ENCODE measurements at places on chromosomes 11 and 22.

- no peak for DNase-seq
These were observed 10.1 kb downstream of the OVOL1 start for GRCh38 chr11:65796726-65797601.

GRCh38 chr11:122045181-122045586 lies 70.8 kb downstream of the BLID start:
- no peak for DNase-seq

DNA sequence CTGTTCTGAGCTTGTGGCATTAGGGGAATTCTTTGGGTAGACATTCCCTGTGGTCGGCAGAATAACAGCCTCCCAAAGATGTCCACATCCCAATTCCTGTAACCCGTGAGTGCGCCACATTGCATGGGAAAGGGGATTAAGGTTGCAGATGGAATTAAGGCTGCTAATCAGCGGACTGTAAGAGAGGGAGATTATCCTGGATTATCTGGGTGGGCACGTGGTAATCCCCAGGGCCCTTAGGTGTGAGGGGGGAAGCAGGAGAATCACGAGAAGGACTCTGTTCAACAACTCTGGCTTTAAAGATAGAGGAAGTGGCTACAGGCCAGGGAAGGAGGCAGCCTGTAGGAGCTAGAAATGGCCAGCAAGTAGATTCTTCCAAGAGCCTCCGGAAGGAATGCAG lies 16.0 kb downstream of the CACNG2 start:
- no peak for DNase-seq

- DNase-seq: peak; percentile 17
These were observed 28.9 kb downstream of the THOC5 start for GRCh38 chr22:29524442-29525191.

DNA sequence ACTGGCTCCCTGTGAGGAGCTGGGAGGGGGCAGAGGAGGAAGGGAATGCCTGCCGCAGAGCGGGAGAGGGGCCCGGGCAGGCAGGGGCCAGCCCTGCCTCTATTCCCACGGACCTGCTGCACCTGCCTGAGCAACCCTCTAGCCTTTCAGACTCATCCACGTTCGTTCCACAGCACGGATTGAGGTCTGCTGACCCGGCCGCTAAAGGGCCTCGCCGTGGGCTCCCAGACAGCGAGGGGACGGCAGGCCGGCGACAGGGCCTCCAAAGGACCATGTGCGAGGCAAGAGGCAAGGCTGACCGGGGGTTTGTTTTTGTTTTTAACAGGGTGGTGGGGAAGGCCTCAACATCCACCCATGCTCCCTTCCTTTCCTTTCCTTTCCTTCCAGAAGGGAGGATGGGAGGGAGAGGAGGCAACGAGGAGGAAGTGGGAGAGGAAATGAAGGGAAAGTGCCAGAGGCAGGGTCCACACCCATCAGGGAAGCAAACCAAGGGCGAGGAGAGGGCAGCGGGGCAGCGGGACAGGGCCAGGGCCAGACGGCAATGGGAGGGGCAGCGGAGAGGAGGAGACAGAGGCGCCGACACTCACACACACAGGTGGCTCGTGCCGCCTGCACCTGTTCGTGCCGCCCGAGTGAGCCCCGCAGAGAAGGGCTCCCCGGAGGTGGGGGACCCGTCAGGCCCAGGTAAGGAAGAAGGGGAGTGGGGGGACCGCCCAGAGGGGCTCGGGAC lies 7.5 kb downstream of the LRFN4 start:
- DNase-seq: no peak

GRCh38 chr22:45083659-45084305 lies 74.0 kb upstream of the PHF21B start:
- DNase-seq: no peak

GRCh38 chr22:19831016-19831415 lies 23.7 kb downstream of the GNB1L start:
- DNase-seq: no peak

GRCh38 chr11:120649316-120649715 lies 137.8 kb downstream of the GRIK4 start:
- no peak for DNase-seq

- no peak for DNase-seq
These were observed 29.2 kb upstream of the SCN3B start for GRCh38 chr11:123683428-123684170.

DNA sequence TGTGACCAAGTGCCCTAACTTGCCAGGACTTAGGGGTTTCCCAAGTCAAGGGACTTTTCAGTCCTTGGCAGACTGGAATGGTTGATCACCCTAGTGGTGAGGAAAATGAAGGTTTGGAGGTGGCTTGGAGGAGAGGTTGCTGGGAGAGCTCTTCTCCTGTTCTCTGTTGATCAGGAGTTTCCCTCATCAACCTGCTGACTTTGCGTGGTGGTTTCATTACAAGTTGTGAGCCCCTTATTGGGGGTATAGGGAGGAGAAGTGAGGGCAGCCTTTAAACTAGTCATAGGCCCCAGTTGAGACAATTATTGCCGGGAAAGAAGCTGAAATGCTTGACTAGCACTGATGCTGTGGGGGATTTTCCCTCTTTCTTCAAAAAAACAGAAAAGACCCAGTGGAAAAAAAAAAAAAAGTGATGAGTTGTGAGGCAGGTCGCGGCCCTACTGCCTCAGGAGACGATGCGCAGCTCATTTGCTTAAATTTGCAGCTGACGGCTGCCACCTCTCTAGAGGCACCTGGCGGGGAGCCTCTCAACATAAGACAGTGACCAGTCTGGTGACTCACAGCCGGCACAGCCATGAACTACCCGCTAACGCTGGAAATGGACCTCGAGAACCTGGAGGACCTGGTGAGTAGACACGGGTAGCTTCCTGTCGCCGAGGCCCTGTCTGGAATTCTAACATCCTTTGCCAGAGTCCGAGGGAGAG lies at the start of gene CXCR5:
TSS of gene CXCR5 (plus strand) at position 525 of the 704 bp plus-strand sequence. CDS start at position 575, 50 bp downstream.
- DNase-seq: no peak

DNA sequence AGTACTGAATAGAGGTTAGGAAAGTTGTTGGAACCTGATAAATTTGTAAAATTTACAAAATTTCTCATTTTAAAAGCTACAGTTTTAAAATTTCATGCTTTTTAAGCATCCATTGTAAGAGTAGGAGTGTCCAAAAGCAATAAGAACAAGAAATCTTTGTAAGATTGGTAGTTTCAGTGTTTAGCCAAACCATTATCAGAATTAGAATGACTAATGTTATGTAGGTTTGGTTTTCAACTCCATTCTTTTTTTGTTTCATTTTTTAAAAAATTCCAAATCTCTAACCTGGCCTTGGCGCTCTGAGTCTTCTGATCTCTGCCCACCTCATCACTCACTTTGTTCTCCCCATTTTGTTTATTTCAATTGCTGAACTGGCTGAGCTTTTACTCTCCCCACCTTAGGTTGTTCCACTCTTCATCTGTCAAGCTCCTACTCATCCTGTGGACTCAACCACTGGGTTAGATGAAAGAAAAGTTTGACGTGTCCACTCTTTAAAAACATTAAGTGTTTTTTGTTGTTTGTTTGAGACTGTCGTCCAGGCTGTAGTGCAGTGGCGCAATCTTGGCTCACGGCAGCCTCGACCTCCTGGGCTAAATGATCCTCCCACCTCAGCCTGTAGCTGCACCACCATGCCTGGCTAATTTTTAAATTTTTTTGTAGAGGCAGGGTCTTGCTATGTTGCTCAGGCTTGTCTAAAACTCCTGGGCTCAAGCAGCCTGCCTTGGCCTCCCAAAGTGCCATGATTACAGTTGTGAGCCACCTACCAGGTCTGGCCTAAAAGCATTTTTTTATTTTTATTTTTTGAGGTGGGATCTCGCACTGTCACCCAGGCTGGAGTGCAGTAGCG lies 14.0 kb downstream of the EP300 start:
- no peak for DNase-seq

GRCh38 chr11:66142370-66143263 lies 72.5 kb downstream of the PACS1 start:
- no peak for DNase-seq

GRCh38 chr11:121244884-121245283 lies 47.7 kb upstream of the SC5D start:
- DNase-seq: no peak

DNA sequence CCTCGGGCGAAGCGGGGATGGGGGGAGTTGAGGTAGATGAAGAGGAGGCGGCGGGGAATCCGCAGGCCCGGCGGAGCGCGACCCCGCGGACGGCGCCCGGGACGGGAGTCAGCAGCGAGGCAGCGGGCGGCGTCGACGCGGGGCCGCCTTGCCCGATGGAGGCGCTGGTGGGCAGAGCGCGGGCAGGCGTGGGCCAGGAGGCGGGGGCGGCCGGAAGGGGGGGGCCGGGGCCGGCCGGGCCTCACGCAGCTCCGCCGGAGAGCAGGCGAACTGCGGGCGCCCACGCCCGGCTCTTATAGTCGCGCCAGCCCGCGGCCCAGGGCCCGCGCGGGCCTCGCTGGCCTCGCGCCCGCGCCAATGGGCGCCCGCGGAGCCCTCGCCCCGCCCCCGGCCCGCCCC lies at the start of gene IGF2:
TSS of gene IGF2 (minus strand) at position 267 of the 399 bp plus-strand sequence. CDS start 3,866 bp downstream, outside the sequence.
- no peak for DNase-seq

DNA sequence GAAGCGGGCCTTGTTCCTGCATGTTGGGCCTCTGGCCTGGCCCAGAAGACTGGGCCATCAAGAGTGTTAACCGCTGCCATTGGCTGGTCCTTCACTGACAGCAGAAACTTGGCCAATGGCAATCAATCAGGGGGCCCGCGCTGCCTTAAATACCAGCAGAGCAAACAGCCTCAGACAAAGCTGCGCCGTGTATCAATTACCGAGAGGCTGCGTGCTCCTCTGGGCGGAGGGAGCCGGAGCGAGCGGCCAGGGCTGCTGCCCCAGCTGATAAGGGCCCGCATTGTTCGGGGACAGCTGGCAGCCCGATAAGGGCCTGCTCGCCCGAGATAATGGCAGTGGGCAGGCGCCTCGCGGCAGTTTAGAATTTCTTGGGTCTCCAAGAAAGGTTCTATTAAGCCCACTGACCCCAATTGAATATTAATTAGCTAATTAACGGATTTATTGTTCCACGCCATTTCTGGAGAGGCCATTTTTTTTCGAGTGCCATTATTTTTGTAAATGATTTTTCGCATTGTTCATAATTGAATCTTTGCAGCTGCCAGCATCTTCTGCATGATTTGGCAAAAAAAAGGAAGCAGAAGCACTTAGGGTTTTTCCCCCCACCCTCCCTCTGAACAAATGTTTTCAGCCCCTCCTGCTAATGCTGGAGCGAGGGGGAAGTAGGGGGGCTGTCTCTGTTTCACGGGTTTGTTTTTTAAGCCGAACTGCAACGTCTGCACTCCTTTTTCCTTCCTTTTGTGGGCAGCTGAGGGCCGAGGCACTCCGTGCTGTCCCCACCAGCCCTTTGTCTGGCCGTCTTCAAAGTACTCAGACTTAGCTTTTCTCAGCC lies 37.6 kb upstream of the RIC3 start:
- no peak for DNase-seq

- DNase-seq: no peak
These were observed 176.3 kb upstream of the MTNR1B start for GRCh38 chr11:92793189-92793588.

GRCh38 chr11:46331282-46331984 lies 15.8 kb upstream of the DGKZ start:
- no peak for DNase-seq

- DNase-seq: peak; percentile 25
These were observed 5.7 kb upstream of the ACAT1 start for GRCh38 chr11:108115500-108116140.

- DNase-seq: no peak
These were observed 1.0 kb downstream of the PGGHG start for GRCh38 chr11:289712-290620.

- peak; percentile 56 for DNase-seq
These were observed 9.4 kb upstream of the SAMM50 start for GRCh38 chr22:43945632-43946383.

DNA sequence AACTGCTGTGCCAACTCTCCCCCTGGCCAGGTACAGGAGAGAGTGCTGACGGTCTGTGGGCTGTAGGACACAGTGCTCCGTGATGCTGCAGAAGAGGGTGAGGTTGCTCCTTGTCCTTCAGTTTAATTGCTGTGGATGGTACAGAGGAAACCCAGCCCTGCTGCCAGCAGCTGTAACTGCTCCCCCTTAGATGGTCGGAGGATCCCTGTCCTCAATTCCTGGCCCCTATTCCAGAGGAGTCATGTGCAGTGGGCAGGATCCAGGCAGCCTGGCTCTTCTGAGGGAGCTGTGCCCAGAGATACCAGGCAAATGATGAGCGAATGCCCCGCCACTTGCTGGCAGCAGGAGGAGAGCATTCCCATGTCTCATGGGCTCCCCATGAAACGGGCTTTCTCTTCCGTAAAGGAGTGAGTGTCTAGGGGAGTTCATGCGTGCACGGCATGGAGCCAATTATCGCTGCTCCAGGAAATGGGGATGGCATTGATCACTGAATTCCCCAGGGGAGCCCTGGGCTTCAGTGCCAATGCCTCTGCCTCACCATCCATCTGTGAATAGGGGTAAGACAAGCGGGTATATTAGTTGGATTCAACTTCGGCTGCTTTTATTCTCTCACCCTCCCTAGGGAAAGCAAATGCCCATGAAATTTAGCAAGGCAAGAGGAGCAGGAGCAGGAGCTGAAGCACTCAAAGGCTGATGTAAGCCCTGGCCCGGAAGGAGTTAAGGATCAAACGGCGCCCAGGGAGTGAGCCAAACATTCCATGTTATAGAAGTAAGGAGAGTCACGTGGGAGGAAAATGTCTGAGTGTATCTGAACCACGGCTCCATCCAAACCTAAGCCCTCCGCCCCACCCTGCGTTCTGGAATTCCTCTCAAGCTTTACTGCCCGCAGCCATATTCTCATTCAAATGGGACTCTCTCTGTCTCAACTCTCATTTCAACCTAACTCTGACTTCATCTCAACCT lies 51.0 kb upstream of the CSNK2A3 start:
- no peak for DNase-seq

DNA sequence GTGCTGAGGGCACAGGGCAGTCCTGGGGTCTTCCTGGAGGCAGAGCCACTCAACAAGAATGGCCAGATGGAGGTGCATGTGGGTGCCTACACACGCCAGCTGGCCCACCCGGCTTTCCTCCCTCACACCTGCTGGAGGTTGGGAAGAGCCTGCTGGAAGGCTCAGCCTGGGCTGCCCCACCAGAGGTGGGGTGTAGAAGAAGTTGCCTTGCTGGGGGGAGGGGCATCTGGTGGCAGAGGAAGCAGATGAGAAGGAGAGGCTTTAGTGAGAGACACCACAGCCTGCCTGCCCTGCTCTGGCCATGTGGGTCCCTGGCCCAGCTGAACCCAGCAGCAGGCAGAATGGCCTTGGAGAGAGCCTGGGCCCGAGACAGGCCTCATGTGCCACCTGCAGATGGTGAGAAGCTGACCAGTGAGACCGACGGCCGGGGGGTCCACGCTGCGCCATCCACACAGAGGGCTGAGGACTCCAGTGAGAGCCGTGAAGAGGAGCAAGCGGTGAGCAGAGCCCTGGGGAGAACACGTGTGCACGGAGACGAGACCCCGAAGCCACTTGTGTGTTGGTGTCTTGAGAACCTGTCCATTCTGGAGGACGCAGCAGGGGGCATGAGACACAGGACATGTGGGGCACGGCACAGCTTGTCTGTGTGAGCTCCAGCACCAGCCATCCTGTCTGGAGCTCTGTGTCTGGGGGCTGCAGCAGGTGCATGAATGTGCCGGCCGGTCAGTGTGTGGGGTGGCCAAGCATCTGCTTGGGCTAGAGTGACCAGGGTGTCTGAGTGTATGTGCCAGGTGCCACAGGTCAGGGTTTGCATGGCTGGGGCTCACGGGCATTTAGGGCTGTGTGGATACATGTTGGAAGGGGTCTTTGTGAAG lies 2.7 kb downstream of the B4GALNT4 start:
- no peak for DNase-seq

Measured in SW480 (cell line).